ENCODE measurements at places on chromosomes 3 and 15. TPM values are rescaled to one million over a fixed set of nuclear protein-coding genes. Genes with fewer than 3 reads are reported as not detected.

Gene SLC4A7
- 23.6 TPM for total RNA-seq

Gene CLRN1
- total RNA-seq = not detected

Gene AP2M1
- 296 TPM for total RNA-seq

Gene C15orf61
- 4.0 TPM for total RNA-seq

Gene CFAP92
- 0.05 TPM for total RNA-seq

Gene CPLX3
- total RNA-seq = not detected

Gene PYGO1
- 8.9 TPM for total RNA-seq

Gene ISLR
- 0.41 TPM for total RNA-seq

Gene IL20RB
- total RNA-seq = 1.2 TPM

Gene GASK1A
- total RNA-seq = not detected

Gene SCAMP5
- 14.0 TPM for total RNA-seq

Gene ARHGEF26
- total RNA-seq = 7.8 TPM

Gene CADPS
- total RNA-seq = not detected

Gene EPHB3
- 0.37 TPM for total RNA-seq

Gene TTC21A
- total RNA-seq = 1.7 TPM

Gene LNP1
- total RNA-seq = 0.88 TPM

Gene LRRC49
- 5.3 TPM for total RNA-seq

Gene TTLL13
- 0.16 TPM for total RNA-seq

Gene CYP1A1
- total RNA-seq = 3.1 TPM

Gene THAP10
- 6.7 TPM for total RNA-seq

Gene ONECUT1
- total RNA-seq = 0.10 TPM

Gene IL12A
- 0.49 TPM for total RNA-seq

All from A549 treated with DMSO at 1 μM for 4 hours (cell line).